ENCODE measurements at places on chromosomes 5 and 9. TPM values are rescaled to one million over a fixed set of nuclear protein-coding genes. Genes with fewer than 3 reads are reported as not detected.

DNA sequence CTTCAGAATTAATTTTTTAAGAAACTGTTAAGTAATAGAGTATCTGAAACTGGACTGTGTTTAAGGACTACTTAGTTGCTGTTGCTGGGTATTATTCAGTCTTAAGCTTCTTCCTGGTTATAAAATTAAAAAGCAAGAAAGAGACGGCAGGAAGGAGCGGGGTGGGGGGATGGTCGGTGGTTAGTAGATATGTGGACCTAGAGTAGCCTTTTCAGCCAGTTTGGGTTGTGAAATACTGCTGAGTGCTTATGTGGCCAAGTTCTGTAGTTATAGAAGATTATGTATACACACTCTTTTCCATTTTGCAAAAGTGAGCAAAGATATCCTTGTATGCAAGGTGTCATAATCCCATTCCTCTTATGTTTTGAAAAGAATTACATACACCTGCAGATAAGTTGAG lies 28.5 kb downstream of the TRIO start:
- DNase-seq: no peak
- H3K27ac ChIP-seq: no peak overlapping the region
- H3K27me3 ChIP-seq: no peaks in the 10 kb centered on the region
- H3K4me1 ChIP-seq: peaks cover 63% of the 10 kb centered on the region

GRCh38 chr9:83583151-83584014 lies 39.6 kb upstream of the IDNK start:
- no peaks in the 10 kb centered on the region for H3K36me3 ChIP-seq
- no peak overlapping the region for H3K27ac ChIP-seq
- H3K4me1 ChIP-seq: no peaks in the 10 kb centered on the region
- H3K4me3 ChIP-seq: no peak overlapping the region
- H3K27me3 ChIP-seq: no peaks in the 10 kb centered on the region

DNA sequence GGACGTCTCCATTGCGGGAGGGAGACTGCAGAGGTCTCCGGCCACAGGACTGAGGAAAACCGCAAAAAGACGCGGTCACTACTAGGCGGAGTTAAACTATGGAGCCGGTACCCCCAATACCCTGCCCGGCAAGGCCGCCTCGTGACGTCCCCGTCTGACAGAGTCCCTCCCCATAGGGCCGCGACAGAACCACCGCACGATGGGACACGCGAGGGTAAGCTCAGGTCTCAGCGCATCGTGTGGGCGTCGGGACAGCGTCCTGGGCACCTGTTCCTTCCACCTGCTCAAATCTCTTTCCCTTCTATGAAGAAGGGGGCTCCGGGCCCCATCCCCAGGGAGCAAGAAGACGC lies 35.2 kb upstream of the GLDC start:
- H3K4me1 ChIP-seq: no peaks in the 10 kb centered on the region
- H3K27ac ChIP-seq: peak overlapping the region; percentile 96
- peak; percentile 21 for DNase-seq
- no peaks in the 10 kb centered on the region for H3K36me3 ChIP-seq

- H3K4me3 ChIP-seq: peak within 1 kb of the TSS; percentile 76
- no peaks in the 10 kb centered on the region for H3K27me3 ChIP-seq
- no peak for DNase-seq
- peak within 1 kb of the TSS; percentile 95 for H3K27ac ChIP-seq
- H3K36me3 ChIP-seq: no peaks in the 10 kb centered on the region
- peaks cover 26% of the 10 kb centered on the region for H3K4me1 ChIP-seq
Measured at GRCh38 chr5:163460562-163461171, at the start of gene HMMR. TSS of gene HMMR (plus strand) at chr5:163460632. CDS start at chr5:163460693, 61 bp downstream.

GRCh38 chr5:126098330-126099017 lies 324.7 kb upstream of the GRAMD2B start:
- H3K27me3 ChIP-seq: no peaks in the 10 kb centered on the region
- H3K4me3 ChIP-seq: no peak overlapping the region

- no peak overlapping the region for H3K27ac ChIP-seq
- no peaks in the 10 kb centered on the region for H3K27me3 ChIP-seq
- H3K36me3 ChIP-seq: no peaks in the 10 kb centered on the region
- no peak overlapping the region for H3K4me3 ChIP-seq
- DNase-seq: no peak
Measured at GRCh38 chr9:128497824-128498610, 6.5 kb upstream of the GLE1 start.

DNA sequence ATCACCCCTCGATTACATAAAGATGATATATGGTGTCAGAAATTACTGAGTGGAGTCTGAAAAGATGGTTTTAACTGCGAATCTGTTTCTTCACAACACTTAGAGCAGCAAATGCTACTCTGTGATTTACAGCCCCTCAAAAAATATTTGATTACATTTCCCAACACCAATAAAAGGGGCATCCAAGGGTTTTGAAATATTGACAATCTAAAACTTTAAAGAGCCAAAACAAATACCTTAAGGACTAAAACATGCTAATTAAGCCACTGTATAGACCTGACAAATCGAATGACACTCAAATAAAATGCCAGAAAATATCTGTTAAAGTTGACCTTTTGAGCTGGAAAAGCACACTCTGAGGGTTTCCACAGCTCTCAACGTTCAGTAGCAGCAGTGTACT lies 73.2 kb downstream of the ELAVL2 start:
- no peak overlapping the region for H3K4me3 ChIP-seq
- no peak for DNase-seq
- no peaks in the 10 kb centered on the region for H3K36me3 ChIP-seq
- no peaks in the 10 kb centered on the region for H3K4me1 ChIP-seq
- H3K27ac ChIP-seq: no peak overlapping the region

DNA sequence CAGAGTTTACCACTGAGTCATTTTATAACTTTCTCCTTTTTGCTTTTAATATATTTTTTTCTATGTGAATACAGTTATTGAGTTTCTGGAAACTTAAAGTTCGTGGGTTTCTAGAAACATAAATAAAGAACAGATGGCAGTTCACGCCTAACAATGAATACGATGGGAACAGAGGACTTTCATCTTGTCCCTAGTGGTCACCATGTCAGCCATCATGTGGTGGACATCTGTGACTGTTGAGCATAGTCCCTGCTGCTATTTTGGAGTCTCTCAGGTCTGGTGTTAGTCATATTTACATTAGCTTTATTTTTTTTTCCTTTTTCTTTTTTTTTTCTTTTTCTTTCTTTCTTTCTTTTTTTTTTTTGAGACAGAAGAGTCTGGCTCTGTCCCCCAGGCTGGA lies 85.3 kb downstream of the XRCC4 start:
- no peak overlapping the region for H3K4me3 ChIP-seq
- no peaks in the 10 kb centered on the region for H3K36me3 ChIP-seq
- no peak overlapping the region for H3K27ac ChIP-seq
- no peak for DNase-seq
- H3K4me1 ChIP-seq: no peaks in the 10 kb centered on the region
- H3K27me3 ChIP-seq: no peaks in the 10 kb centered on the region

The IFNA21 gene
- total RNA-seq: not detected

The CDC20B gene
- total RNA-seq: not detected

All from gastrocnemius medialis (tissue), 4 donors.